ENCODE measurements at places on chromosomes 2 and 18. TPM values are rescaled to one million over a fixed set of nuclear protein-coding genes. Genes with fewer than 3 reads are reported as not detected.

The TSPYL6 gene
- total RNA-seq: not detected

The IL1F10 gene
- total RNA-seq: not detected

The GAREM2 gene
- 9.7 TPM for total RNA-seq

The PAX3 gene
- total RNA-seq: not detected

The LCT gene
- total RNA-seq: 0.05 TPM

The RFTN2 gene
- total RNA-seq: not detected

The COL3A1 gene
- total RNA-seq: 0.27 TPM

The SLC19A3 gene
- total RNA-seq: 3.6 TPM

The APLF gene
- 0.64 TPM for total RNA-seq

The BCL2L11 gene
- total RNA-seq: 11.4 TPM

The ABCG8 gene
- not detected for total RNA-seq

The ZNF2 gene
- 3.3 TPM for total RNA-seq

Data from A549 treated with CpdA at 1 μM for 4 hours (cell line).